ENCODE measurements at places on chromosomes 13 and 19. TPM values are rescaled to one million over a fixed set of nuclear protein-coding genes. Genes with fewer than 3 reads are reported as not detected.

CXCL17 gene
- not detected for total RNA-seq

DNA sequence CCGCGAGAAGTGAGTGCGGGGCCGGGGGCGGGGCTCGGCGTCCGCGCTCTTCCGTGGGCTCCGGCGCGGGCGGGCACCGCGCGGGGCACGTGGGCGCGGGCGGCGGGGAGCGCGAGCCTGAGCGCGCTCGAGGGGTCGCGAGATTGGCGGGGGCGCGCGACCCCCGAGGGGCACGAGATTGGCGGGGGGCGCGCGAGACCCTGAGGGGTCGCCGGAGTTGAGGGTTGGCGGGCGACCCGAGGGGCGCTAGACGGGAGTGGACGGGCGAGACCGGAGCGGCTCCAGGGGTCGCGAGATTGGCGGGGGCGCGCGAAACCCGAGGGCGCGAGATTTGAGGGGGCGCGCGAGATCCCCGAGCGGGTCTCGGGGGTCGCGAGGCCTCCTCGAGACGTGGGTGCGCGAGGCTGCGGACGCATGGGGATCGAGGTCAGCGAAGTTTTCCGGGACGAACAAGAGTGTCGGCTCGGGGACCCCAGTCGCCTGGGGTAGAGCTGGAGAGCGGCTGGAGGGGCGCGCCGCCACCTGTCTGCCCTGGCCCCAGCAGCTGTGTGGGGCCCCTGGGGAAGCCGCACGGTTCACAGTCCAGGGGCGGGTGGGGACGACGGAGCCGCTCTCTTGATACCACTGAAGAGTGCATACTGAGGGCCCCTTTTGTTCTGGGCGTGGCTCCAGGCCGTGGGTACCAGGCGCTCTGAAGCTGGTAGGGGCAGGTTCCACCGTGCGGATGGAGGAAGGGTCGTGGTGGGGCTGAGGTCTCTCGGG is 682 bp downstream of the SSBP4 start:
- H3K36me3 ChIP-seq = no peaks in the 10 kb centered on the region
- peak overlapping the region; percentile 78 for H3K4me3 ChIP-seq
- peaks cover 92% of the 10 kb centered on the region for H3K4me1 ChIP-seq
- DNase-seq = no peak
- H3K27me3 ChIP-seq = peaks cover 7% of the 10 kb centered on the region
- H3K27ac ChIP-seq = peak overlapping the region; percentile 94

- peaks cover 17% of the 10 kb centered on the region for H3K27me3 ChIP-seq
- no peaks in the 10 kb centered on the region for H3K36me3 ChIP-seq
- H3K4me1 ChIP-seq = no peaks in the 10 kb centered on the region
- no peak for DNase-seq
Measured at GRCh38 chr19:51472607-51473006, 5.7 kb upstream of the CEACAM18 start.

DNA sequence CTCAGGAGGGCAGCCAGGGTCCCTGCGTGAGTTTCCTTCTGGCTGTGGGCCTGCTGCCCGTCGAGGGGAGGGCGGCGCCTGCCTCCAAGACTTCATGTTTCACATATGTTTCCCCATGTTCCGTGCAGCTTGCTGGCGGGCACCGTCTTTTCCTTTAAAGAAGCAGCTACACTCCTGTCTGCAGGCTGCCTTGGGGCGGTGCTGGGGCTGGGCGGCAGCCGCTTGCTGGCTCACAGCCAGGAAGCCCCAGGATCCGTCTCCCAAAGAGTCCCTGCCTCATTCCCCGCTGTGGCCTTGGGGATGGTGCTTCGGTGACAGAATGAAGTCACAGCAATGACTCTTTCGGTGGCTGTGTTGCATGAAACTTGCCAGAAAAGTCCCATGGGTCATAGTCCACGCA is 24.9 kb downstream of the PIAS4 start:
- no peak for DNase-seq
- H3K4me3 ChIP-seq = no peak overlapping the region
- no peaks in the 10 kb centered on the region for H3K4me1 ChIP-seq
- no peak overlapping the region for H3K27ac ChIP-seq

DNA sequence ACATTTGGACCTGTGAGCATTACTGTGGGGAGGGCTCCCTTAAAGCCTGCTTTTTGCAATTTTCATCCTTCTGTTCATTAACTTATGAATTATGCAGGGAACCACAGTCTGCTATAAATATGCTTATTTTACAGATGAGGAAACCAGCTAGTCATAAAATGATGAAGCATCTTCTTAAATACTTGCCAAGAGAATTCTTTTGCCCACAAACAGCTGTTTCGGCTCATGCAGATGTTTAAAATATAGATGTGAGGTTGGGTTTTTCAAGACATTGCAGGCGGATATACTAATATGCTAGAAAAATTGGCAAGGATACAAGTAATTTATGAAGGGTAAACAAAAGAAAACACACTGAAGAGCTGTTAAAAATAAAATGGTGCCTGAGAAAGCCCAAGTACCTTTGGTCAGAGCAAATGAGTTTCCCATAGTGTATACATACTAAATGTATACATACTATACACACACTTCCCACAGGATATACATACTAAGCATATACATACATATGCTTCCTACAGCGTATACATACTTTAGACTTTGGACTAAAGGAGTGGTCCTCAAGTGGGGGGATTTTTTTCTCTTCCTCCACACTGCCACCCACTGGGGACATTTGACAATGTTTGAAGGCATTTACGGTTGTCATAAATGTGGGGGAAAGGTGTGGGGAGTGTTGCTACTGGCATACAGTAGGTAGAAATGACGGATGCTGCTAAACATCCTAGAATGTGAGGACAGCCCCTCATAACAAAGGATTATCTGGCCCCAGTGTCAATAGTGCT is 164.9 kb upstream of the CSNK1A1L start:
- DNase-seq = no peak
- no peaks in the 10 kb centered on the region for H3K4me1 ChIP-seq
- no peak overlapping the region for H3K27ac ChIP-seq

- H3K27me3 ChIP-seq = no peaks in the 10 kb centered on the region
- H3K4me1 ChIP-seq = peaks cover 27% of the 10 kb centered on the region
- peak within 1 kb of the TSS; percentile 91 for H3K4me3 ChIP-seq
- H3K27ac ChIP-seq = peak within 1 kb of the TSS; percentile 99
Measured at GRCh38 chr13:36999054-36999714, at the start of gene ALG5. Gene ALG5 (minus strand): TSS chr13:36999340. CDS start chr13:36999300, 40 bp downstream.

GRCh38 chr19:45275370-45275971 is 24.4 kb downstream of the MARK4 start:
- H3K27me3 ChIP-seq = no peaks in the 10 kb centered on the region
- H3K4me1 ChIP-seq = peaks cover 6% of the 10 kb centered on the region
- H3K4me3 ChIP-seq = no peak overlapping the region
- H3K36me3 ChIP-seq = no peaks in the 10 kb centered on the region

ZNF177 gene
- total RNA-seq = 1.6 TPM

PRTN3 gene
- total RNA-seq = not detected

COL5A3 gene
- total RNA-seq = 5.6 TPM

HIF3A gene
- total RNA-seq = 44.4 TPM

DNA sequence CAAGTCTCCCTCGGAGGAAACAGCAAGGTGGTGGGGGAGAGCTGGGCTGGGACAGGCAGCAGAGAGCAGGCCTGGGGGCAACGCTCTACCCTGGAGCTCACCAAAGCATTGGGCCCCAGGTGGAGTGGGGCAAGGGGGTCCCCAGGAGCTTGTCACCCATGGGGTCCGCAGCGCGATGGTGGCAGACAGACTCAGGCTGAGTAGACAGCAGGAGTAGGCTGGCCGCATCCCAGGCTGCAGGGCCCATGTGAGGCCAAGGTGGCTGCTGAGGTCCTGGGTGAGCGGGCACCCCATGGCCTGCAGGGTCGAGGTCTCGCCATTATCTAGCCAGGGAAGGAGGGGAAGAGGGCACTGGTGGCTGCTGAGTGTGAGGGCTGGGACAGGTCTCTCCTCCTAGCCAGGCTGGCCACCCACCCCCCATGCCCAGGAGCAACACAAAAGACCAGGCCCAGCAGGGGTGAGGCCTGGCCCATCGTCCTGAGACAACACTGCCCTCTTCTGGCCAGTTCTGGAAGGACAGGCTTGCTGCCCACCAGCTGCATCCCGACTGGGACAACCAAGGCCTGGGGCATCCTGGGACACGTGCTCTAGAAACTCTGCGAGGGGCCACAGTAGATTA is 33.1 kb downstream of the CEBPG start:
- H3K36me3 ChIP-seq = peaks cover 20% of the 10 kb centered on the region
- H3K4me3 ChIP-seq = no peak overlapping the region
- no peaks in the 10 kb centered on the region for H3K4me1 ChIP-seq
- no peak overlapping the region for H3K27ac ChIP-seq

DNA sequence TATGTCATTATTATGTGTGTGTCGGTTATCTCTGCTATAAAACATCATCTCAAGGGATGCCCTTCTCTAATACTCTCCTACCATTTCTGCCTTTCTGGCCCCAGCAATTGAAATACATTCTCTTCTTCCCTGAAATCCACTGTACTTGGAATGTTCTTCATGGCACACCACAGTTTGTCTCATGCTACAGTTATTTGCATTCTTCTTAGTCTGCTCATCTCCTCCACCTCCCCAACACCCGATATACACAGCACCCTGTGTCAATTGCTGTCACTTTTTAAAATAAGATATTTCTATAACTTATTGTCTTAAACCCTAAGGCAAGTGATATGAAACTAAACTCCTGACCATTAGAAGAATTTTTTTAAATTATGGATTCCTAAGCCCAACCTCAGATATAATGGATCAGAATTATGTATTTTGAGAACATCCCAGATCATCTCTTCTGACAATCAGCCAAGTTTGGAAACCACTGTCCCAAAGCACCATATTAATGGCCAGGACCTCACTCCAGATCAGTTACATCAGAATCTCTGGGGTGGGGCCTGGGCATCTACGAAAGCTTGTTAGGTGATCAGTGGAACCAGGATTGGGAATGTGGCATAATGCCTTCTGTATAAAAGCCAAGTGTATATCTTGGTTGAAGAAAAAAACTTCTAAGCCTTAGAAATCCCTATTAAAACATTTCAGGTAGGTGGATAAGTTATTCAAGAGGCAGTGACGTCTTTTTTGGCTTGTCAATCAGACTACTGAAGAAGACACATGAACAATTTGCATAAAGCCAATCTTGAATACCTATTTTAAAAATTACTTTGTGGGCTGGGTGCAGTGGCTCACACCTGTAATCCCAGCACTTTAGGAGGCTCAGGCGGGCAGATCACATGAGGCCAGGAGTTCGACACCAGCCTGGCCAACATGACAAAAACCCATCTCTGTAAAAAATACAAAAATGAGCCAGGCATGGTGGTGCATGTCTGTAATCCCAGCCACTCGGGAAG is 30.0 kb upstream of the KBTBD7 start:
- H3K27me3 ChIP-seq = no peaks in the 10 kb centered on the region
- no peak overlapping the region for H3K4me3 ChIP-seq
- H3K27ac ChIP-seq = no peak overlapping the region
- H3K4me1 ChIP-seq = no peaks in the 10 kb centered on the region

DNA sequence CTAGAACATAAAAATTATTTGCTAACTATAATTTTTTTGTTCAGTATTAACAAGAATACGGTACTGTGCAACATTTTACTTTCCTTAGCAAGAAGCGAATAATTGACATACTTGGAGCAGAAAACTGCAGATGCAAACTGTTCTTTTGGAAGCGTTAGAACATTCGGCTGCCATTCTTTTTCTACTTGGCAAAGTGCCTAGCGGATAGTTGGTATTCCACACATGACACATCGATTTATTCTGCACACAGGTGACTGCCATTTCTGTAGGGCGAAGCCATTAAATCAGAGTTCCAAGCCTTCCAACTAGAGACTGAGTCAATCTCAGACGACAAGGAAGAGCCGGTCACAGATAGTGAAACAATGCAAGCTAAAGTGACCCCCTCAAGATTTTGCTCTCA is 117.4 kb downstream of the TRPC4 start:
- no peak overlapping the region for H3K4me3 ChIP-seq
- no peaks in the 10 kb centered on the region for H3K36me3 ChIP-seq
- H3K27ac ChIP-seq = no peak overlapping the region

- H3K27me3 ChIP-seq = no peaks in the 10 kb centered on the region
- no peak overlapping the region for H3K4me3 ChIP-seq
- no peak overlapping the region for H3K27ac ChIP-seq
- DNase-seq = no peak
- H3K4me1 ChIP-seq = no peaks in the 10 kb centered on the region
Measured at GRCh38 chr13:40697711-40698110, 31.3 kb upstream of the FOXO1 start.

DNA sequence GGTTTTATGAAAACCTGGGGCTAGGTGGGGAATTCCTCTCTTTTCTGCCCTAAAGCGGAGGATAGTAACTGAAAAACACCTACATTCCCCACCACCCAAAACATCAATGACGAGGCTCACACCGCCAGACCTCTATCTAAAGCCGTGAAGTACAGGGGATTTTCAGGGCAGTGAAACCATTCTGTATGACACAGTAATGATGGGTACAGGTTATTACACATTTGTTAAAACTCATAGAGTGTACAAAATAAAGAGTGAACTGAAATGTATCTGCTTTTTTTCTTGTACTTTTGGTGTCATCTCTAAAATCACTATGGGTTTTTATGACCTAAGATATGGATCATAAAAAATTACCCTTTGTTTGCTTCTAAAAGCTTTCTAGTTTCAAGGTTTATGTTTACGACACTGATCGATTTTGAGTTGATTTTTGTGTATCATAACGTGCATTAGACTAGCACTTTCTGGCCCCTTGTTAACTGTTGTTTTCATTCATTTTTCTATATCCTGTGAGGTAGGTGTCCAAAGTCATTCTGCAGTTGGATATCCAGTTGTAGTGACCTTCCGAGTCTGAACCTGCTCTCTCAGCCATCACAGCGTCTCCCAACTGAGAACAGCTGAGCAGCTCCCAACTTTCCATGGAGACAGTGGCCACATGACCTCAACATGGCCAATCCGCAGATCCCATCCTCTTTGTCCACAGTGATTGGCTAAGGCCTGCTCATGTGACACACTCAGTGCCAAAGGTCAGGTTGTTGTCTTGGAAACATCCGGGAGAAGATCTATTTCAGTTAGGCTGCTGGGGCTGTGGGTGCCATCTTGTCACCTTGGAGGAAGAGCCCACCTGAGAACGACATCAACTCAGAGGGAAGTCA is 10.3 kb downstream of the MBD3L2B start:
- no peak overlapping the region for H3K4me3 ChIP-seq
- H3K27ac ChIP-seq = no peak overlapping the region
- DNase-seq = no peak
- no peaks in the 10 kb centered on the region for H3K36me3 ChIP-seq
- no peaks in the 10 kb centered on the region for H3K4me1 ChIP-seq
- H3K27me3 ChIP-seq = no peaks in the 10 kb centered on the region

PTH2 gene
- total RNA-seq = not detected

All from heart right ventricle (tissue), 16 donors.